ENCODE measurements at places on chromosomes 16 and 17.

- no peak for DNase-seq
Observed at GRCh38 chr16:54526916-54527315, 240.3 kb upstream of the IRX3 start.

DNA sequence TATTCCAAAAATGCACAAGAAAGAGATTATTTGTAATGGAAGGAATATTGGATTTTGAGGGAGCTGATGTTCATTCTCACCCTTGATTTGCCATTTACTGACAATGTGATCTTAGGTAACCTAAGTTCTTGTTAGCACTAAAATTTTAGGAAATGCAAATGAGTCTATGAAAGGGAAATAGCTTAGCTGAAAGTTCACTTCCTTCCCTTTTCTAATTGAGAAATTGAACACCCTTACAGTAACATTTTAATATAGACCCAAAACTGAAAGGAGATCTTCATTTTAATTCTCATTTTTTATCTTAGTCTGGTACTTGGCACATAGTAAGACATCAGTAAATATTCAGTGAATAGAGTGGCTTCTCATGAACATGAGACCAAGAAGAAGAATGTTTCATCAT, 10.9 kb upstream of the WSB1 start:
- no peak for DNase-seq

DNA sequence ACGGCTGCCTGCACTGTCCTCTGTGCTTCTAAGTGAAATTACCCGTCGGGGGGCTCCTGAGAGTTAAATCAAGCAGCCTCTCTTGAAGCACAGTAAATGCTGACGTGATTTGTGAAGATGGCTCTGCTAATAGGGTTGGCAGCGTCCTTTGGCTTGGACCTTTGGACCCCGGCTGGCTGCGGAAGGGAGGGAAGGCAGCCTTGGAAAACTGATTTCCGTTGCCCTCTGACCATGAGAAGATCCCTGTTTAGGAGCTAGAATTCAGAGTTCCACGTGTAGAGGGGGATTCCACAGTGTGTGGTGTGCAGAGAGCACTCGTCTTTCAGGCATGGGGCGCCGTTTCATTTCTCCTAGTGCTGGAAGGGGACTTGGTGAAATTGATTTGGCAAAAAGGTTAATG, 640.8 kb downstream of the WWOX start:
- DNase-seq, result no peak

GRCh38 chr16:89921702-89922476, 1.3 kb upstream of the TUBB3 start:
- DNase-seq, result no peak

- no peak for DNase-seq
Observed at GRCh38 chr17:13047011-13047606, 29.3 kb upstream of the ELAC2 start.

DNA sequence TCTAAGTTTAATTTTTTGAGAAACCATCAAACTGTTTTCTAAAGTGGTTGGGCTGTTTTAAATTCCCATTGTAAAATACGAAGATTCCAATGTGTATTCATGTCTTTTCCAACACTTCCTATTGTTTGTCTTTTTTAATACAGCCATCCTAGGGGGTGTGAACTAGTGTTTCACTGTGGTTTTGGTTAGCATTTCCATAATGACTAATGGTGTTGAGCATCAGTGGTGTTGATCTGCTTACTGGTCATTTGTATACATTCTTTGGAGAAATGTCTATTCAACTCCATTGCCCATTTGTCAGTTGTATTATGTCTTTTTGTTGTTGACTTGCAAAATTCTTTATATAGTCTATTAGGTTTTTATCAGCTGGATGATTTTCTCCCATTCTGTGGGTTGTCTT, 239.2 kb upstream of the AXIN2 start:
- no peak for DNase-seq

DNA sequence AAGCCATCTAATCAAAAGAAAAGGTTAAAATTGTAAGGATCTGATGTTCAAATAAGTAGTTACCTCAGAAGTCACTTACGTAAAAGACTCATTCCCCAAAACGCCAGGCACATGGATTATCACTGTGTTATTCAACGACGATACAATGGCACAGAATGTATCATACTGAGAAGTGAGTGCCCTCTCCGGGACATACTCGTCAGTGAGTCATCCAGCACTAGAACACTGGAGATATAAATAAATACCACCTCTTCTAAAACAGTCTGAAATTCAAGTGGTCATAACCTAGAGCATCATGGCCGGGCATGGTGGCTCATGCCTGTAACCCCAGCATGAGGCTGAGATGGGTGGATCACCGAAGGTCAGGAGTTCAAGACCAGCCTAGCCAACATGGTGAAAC, 24.9 kb downstream of the USP31 start:
- DNase-seq, result no peak

GRCh38 chr16:57862698-57863433, 60.6 kb upstream of the KIFC3 start:
- DNase-seq, result no peak

GRCh38 chr16:85529489-85530369, 83.4 kb upstream of the GSE1 start:
- no peak for DNase-seq

DNA sequence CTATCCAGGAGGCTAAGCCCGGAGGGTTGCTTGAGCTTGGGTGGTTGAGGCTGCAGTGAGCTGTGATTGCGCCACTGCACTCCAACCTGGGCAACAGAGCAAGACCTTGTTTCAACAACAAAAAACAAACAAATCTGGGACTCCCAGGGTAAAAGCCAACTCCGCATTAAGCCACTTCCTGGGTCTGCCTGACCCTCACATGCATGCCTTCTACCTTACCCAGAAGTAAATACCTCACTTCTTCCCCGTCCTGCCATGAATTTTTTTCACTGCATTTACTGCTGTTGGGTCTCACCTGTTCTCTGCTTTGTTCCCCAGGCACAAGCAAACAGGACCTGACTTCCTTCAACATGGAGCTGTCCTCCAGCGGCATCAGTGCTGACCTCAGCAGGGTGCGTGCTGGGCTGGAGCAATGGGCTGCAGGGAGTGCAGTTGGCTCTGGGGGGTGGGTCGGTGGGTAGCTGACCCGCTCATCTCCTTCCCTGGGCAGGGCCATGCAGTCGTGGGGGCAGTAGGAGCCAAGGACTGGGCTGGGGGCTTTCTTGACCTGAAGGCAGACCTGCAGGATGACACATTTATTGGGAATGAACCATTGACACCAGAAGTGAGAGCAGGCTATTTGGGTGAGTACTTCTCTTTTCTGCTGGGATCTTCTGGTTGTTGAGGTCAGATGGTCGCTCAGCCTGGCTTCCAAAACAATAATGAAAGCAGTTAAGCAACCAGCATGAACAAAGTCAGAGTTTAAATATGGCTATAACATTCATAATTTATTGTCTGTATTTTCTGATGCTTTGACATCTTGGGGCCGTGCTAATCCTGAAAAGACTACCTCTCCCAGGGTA, 16.4 kb downstream of the ITGAL start:
- DNase-seq, result no peak

DNA sequence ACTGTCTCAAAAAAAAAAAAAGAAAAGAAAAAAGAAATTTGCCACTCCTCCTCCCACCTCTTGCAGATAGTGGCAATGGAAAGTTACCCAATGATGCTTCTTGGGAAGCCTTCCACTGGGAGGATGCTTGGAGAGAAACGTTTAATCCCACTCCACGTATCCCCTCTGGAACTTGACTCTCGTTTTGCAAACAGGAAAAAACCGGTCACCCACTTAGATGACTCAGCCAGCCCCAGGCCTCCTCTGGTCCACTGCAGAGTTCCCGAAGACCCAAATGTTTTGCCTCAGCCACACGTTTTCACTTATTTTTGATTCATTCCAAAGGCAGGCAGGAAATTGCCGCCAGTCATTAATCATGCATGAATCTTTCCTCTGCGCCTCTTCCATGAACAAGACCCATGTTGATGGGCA, 9.3 kb upstream of the TNFRSF17 start:
- DNase-seq, result no peak

DNA sequence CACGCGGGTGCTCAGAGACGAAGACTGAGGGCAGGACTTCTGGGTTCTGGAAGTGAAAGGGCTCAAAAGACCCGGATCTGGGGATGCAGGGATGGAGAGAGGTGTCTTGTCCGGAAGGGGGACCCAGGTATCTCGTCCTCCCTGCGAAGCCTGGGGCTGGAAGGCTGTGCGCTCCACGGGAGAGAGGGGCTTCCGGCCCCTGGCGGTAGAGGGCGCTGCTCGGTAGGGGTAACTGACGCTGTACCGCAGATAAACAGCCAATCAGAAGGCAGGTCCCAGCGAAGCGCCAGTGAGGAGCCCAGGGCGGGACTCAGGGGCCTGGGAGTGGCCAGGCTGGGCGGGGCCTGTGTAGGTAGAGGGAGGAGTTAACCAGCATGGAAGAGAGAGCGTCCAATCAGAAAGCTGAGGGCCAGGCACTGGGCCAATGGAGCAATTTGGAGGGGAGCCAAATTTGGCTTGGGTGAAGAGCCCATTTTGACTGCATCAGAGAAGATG, 804 bp downstream of the TGFB1I1 start:
- no peak for DNase-seq

GRCh38 chr16:58507963-58508670, 7.2 kb upstream of the SETD6 start:
- DNase-seq, result no peak

DNA sequence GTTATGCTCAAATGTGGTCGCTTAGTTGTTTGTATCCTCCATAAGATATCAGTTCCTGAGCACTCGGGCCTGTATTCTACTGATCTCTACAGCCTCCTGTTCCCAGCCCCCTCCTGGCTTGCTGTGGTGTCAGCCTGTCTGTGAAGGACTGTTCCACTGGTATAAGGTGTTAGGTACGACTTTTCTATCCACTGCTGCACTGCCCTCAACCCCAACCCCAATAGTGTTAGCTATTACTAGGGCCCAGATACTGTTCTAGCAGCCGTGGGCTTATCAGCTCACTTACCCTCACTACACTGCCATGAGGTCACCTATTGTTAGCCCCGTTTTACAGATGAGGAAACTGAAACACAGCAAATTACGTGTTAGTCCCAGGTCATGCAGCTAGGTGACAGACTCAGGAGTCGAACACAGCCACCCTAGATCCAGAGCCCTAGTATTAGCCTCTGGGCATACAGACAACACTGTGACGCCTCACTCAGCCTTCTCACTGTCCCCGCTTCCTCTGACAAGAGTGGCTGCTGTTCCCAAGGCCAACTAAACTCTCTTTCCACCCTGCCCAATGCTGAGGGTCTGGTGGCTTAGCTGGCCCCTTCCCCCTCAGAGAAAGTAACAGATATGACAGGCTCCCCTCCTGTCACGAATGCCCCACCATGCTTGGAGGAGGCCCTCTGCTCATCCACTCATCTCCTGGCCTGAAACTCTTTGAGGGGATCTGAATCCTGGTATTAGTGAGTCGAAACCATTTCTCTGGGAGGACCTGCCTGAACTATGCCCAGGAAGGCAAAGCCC, 25.6 kb upstream of the ZNF652 start:
- DNase-seq, result no peak

GRCh38 chr17:48429156-48429555, 858 bp downstream of the SKAP1 start:
- no peak for DNase-seq

DNA sequence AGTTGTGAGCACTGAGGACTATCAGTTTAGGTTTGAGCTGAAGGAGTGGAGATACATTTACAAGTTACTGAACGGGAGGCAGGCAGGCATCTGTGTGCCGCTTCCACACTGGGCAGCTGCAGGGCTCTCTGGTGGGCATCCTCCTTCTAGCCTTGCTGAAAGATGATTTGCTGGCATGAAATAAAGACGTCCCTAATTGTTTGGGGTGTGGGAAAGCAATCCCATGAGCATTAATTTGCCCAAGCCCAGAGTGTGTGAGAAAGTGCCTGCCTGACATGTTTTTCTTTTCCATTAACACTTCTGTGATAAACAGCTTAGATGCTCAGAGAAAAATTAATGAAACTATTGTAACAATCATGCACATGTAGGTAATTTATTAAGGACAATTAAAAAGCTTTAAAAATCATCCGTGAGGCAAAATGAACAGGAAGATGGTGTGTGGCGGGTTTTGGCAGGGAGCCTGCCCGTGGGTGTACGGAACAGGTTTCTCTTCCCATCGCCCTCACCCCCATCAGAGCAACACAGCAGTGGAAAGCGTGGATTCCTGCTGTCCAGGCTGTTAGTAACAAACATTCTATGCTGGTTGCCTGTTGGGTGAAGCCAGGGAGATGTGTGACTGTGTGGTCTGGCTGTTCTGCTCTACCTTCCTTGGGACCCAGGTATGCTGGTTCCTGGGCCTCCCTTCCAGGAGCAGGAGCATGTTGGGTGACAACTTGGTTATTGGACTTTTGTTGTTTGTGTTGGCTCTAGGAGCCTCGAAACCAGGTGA, 191.9 kb downstream of the MSI2 start:
- no peak for DNase-seq

DNA sequence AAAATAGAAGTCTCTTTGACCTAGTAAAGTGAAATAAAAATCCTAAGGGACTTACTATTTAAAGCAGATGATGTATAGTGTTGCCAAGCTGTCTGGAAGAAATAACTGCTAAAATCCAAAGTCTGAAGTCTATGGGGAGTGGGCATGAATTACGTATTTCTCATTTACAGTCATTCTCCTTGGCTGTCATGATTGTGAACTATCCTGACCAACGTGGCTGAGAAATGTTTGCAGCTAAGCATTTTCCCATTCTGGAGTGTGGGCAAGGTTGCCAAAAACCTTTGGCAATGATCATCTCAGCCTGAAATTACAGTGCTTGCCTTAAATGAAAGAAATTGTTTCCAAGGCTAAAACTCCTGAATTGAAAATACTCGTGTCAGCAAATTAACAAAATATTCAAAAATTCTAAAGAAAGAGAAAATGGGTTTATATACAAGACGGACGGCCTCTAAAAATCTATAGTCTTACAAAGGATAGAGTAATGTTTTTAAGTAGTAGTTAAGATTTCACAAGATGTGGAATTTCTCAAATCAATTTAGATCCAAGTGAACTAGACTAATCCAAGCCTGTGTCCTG, 77.0 kb downstream of the CACNG1 start:
- DNase-seq, result no peak

DNA sequence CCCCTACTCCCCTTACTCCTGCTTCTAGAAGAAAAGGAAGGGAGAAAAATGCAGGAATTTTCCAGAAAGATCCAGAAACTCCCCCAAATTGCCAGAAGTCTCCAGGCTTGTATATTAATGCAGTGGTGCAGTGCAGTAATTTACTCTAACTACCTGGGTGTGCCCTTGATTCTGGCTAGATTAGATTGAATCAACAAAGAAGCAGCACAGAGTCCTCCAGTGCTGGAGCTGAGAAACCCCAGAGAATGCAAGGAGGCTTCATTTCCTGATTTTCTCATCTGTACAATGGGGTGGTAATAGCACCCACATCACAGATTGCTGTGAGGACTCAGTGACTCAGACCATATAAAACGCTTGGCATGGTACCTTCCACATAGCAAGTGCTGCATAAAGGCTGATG, 247.3 kb upstream of the RPL38 start:
- DNase-seq, result no peak

DNA sequence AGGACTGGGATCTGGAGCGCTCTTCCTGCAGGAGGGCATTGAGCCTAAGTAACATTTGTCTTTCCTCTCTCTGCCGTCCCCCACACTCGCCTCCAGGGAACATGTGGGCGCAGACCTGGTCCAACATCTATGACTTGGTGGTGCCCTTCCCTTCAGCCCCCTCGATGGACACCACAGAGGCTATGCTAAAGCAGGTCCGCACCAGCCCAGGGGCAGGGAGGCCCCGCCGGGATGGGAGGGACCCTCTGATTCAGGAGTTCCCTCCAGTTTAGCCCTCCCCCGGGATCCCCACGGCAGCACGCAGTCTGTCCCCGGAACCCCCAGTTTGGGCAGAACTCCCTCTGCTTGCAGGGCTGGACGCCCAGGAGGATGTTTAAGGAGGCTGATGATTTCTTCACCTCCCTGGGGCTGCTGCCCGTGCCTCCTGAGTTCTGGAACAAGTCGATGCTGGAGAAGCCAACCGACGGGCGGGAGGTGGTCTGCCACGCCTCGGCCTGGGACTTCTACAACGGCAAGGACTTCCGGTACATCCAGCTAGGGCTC, 14.1 kb downstream of the ACE start:
- no peak for DNase-seq
